NCI-H460 (cell line): ENCODE measurements at places on chromosomes 1 and 21. TPM values are rescaled to one million over a fixed set of nuclear protein-coding genes. Genes with fewer than 3 reads are reported as not detected.

- no peak for DNase-seq
These were observed 969 bp downstream of the ACAP3 start for GRCh38 chr1:1306661-1307260.

DNA sequence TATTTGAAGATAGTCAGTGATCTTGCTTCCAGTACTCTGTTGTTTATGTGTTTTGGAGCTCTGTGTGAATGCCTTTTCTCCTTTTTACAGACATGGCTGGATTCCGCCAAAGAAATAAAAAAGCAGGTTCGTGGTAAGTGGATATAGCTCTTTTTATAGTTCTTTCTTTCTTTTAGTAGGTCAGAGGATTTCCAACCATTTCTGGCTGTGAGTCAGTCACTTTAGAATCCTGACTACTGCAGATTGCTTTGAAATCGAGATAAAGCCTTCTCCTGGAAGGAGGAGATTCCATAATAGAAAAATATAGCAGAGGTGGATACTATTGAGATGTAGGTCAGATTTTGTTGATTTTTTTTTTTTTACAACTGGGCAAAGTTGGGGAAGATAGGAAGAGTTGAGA is 97.4 kb downstream of the EPB41 start:
- DNase-seq, result no peak

DNA sequence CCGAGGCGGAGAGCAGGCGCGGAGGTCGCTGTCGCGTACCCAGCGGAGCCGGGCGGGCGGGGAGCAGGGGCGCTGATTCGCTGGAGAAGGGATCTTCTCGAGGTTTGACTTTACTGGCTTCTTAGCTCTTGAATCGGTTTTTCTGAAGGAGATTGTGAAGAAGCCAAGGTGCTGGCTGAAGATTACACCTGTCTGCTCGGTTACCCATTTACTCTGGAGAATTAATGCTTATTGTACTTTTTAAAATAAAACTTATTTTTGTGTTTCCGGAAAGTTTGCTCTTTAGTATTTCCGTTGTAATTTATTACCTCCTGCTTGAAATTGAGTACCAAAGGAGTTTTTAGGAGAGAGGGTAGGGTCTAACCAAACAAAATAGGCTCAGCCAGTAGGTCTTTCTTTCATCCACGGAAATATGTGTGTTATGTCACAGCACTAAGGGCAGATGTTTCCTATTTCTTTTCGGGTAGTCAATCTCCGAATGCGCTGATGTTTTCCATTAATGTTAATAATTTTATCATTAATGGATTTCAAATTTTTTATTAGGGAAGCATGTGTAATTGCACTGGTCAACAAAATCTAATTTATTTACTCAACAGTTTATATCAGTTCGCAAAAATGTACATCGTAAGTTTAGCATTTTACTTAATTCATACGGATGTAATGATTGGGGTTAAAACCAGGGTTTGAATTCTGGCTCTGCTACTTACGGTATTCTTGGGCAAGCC is 510 bp upstream of the GNG5 start:
- no peak for DNase-seq

DNA sequence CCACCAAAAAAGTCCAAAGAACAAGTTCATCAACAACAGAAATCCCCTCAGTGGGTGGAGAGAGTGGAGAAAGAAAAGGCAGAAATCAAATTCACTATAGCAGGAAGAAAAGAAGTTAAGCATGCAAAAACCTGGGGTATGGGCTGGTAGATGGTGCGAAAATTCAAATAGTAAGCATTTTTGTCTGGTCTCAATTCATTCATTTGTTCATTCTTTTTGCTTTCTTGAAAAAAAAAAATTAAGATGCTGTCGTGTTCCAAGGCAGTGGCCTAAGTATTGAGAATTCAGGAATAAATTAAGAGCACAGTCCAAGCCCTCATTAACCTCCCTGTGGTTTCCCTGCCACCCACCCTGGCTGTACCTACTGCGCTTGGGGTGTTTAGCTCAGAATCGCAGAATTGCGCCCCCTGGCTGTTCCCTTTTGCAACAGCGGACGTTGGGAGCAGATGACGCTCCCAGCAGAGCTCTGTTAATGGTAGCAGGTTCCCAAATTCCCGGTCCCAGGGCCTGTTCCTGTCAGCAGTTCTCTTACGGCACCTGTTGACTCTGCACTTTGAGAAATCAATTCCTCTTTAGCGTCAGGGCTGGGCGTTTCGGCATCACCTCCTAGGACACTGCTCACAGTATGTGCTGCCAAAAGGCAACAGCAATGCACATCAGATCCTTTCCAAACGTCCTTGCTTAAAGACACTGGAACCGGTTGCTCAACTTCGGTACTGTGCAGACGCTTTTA is 34.0 kb upstream of the SSX2IP start:
- DNase-seq, result peak; percentile 13

DNA sequence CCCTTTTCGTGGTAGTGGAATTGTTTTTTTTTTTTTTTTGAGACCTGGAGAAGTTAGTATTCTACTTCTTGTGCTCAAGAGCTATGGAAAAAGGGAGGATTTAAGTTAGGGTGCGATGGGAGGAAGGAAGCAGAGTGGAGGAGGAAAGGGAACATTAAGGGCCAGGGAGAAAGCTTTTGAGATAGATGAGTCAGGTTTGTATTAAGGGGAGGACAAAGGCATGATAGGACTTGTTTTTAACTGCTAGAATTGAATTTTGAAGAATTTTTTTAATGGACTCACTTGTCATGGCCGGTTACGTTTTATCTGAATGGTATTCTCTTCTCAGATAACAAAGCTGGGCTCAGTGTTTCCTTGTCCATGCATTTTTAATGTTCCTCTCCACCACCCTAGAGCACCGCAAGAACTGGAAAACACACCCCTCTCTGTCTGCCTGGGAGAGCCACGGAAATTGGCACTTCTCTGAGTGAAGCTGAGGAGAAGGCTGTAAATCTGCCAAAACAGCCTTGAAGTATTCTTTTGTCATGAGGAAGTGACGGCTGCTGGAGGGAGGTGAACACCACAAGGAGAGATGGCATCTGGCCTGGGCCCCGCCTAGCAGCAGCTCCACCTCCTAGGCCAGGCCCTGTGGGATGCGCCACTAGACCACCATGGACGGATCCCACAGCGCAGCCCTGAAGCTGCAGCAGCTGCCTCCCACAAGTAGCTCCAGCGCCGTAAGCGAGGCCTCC is 3.5 kb downstream of the NIPAL3 start:
- no peak for DNase-seq

DNA sequence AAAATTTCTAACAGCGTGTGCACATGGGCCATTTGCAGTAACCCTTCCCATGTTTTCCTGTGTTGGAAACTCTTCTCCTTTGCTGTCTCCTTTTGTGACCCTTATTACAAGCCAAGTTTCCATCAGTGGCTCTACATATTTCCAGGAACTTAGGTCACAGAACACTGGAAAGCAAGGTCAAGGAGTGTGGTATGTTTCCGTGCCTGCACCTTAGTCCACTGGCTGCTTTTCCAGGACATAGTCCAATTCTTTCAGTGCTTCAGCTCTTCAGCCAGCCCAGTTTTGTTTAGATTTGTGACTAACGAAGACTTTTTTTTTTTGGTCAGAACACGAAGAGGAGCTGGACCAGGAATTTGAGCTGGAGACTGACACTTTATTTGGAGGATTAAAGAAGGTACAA is 33.8 kb downstream of the HHAT start:
- no peak for DNase-seq

DNA sequence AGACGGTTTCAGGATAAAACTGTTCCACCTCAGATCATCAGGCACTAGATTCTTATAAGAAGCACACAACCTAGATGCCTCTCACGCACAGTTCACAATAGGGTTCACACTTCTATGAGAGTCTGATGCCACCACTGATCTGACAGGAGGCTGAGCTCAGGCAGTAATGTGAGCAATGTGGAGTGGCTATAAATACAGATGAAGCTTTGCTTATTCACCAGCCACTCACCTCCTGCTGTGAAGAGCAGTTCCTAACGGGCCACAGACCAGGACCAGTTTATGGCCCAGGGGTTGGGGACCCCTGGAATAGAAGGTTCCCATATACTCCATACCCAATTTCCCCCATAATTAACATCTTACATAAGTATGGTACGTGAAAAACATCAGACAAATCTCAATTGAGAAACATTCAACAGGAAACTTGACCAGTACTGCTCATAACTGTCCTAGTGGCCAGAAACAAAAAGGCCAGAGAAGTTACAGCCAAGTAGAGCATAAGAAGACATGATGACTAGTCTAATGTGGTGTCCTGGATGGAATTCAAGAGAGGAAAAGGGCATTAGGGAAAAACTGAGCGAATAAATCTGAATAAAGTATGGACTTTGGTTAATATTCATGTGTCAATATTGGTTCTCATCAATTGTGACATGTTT is 24.7 kb upstream of the IGSF5 start:
- DNase-seq, result no peak

DNA sequence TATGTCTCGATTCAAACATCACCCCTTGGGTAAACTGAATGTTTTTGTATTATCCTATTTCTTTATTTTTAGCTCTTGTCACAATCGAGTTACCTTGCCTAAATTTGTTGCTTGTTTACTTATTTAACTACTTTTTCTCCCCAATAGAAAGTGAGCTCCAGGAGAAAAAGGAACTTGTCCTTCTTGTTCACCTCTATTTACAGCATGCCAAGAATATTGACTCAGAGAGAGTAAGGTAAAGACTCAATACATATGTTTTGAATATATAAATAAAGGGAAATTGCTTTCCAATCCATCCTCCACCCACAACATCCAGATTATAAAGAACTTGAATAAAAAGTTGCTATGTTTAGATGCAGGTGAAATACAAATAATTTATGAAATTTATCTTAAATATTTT is 107.3 kb upstream of the PDC start:
- DNase-seq, result no peak

GRCh38 chr1:1083416-1084371 is 9.6 kb upstream of the RNF223 start:
- no peak for DNase-seq

DNA sequence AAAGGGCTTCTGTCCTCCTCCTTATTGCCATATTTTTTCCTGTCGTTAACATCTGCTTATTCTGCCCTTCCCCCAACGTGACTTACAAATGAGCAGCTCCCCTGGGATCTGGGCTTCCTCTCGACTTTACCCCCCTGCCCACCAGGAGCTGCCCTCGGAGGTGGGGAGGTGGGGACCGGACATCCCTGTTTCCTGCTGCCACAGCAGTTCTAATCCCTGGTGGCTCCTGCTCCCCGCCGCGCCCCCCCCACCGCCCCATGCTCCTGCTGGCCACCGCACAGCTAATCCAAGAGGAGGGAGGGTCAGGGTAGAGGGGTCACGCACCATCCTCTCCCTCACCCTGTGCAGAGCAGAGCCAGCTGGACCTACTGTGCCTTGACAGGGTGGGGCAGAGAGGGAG is 4.4 kb upstream of the SLC27A3 start:
- no peak for DNase-seq

- no peak for DNase-seq
These were observed 34.4 kb downstream of the ALPL start for GRCh38 chr1:21543598-21543997.

- no peak for DNase-seq
These were observed 95.2 kb downstream of the NTPCR start for GRCh38 chr1:233045588-233045987.

- DNase-seq, result no peak
These were observed 16.0 kb downstream of the PLCH2 start for GRCh38 chr1:2492091-2492490.

DNA sequence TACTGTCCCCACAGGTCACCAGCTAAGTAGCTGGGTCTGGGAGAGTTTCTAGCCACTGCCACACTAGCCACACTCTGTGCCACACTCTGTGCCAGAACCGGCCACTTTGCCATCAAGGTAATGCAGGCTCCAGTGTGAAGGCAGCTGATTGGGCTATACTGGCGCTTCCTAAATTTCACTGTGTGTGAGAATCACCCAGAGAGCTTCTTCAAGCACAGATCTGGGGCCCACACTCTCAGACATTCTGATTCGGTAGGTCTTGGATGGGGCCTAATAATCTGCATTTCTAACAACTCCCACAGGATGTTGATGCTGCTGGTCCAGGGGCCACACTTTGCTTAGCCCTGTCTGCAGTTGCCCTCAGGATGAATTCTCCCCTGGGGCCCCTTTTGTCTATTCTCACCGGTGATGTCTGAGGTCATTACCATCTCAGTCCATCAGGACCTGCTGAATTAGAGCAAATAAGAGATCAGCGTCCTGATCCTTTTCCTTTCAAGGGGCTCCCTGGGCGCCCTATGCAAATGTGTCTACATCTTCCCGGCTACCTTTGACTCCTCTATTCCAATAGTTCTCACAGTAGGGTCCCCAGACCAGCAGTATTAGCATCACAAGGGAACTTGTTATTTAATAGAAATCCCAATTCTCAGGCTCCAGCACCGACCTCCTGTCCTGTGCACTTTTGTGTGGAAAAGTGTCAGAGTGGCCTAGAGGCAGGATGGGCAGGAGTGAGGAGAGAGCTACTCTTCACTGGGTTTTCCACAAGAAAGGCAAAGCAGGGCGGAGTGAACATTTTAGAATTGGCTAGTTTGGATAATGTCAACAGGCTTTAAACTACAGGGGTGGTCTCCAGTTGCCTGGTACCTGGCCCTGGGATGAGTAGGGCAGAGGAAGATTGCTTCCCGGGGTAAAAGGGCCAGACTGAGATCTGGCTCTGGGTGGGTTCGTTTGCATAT is 24.7 kb upstream of the LRRN2 start:
- no peak for DNase-seq

- no peak for DNase-seq
These were observed 489.4 kb downstream of the PCP4 start for GRCh38 chr21:40356644-40357043.

GRCh38 chr1:225995919-225996864 is 3.0 kb downstream of the SDE2 start:
- DNase-seq, result no peak

DNA sequence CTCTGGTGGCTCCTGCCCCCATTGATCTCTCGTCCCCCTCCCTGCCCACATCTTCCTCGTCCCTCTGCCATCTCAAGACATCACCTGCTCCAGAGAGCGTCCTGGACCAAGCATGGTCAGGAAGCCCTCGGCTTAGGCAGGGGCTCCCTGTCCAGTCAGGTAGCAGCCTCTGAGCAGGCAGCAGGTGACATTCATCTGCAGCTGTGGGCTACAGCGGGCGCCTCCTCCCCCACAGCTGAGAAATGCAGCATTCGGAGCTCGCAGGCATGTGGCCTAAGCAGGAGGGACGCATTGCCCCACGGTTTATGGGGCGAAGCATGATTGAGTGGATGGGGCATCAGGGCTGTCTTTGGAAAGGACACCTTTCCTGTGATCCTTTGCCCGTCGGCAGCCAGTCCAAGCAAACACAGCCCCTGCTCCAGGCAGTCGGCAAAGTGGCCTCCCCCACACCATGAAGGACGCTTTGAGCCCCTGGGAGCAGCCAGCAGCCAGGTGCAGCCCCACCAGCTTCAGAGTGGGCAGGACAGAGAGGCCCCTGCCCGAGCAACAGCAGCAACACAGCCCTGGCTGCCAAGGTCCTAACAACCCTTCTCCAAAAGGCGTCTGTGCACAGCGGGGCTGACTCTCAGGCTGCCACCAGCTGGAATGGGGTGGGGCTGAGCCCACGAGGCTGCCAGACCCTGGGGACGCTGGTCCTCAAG is 234.1 kb upstream of the VAMP3 start:
- no peak for DNase-seq

The MFAP2 gene
- total RNA-seq, result 0.49 and 0.52 TPM in 2 replicates

The RGS1 gene
- total RNA-seq, result not detected in 2 replicates

The NBPF4 gene
- total RNA-seq, result not detected in 2 replicates

The USF1 gene
- total RNA-seq, result 49.2 and 51.2 TPM in 2 replicates

The DRAM2 gene
- total RNA-seq, result 106 and 109 TPM in 2 replicates

The ZNF593OS gene
- total RNA-seq, result not detected in 2 replicates

The C1orf141 gene
- total RNA-seq, result not detected in 2 replicates
